ENCODE measurements at places on chromosomes 2 and 18.

GRCh38 chr2:157194097-157194688, 63.3 kb upstream of the GALNT5 start:
- no peak for DNase-seq

- no peak for DNase-seq
Measured at GRCh38 chr2:66781804-66782203, 346.9 kb downstream of the MEIS1 start.

DNA sequence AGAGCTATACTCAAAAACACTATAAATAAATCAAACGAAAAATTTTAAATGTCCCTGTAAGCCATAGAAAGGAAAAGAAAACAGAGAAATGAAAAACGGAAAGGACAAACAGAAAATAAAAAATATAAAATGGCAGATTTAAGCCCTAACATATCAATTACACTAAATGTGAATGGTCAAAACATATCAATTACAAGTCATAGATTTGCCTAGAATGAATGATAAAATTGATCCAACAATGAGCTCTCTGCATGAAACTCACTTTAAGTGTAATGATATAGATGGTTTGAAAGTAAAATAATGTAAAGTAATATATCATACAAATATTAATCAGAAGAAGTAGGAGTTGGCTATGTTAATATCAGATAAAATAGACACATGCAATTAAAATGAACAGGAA, 54.2 kb upstream of the TCF4 start:
- no peak for DNase-seq

DNA sequence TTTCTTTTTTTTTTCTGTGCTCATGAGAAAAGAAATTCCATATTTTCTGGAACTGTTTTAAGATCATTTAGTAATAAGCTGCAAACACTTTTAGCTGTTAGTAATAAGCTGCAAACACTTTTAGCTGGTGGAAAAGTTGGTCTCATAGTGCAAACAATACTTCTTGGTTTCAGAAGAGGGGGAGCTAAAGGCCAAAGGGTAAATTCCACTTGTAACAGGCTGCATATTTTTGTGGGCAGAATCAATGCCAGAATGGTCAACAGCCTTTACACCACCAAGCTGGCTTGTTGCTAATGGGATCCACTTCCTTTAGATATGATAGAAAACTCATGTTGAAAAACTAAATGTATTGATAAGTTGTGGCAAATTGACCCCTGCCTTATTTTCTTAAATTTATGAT, 356.8 kb downstream of the NR4A2 start:
- no peak for DNase-seq

DNA sequence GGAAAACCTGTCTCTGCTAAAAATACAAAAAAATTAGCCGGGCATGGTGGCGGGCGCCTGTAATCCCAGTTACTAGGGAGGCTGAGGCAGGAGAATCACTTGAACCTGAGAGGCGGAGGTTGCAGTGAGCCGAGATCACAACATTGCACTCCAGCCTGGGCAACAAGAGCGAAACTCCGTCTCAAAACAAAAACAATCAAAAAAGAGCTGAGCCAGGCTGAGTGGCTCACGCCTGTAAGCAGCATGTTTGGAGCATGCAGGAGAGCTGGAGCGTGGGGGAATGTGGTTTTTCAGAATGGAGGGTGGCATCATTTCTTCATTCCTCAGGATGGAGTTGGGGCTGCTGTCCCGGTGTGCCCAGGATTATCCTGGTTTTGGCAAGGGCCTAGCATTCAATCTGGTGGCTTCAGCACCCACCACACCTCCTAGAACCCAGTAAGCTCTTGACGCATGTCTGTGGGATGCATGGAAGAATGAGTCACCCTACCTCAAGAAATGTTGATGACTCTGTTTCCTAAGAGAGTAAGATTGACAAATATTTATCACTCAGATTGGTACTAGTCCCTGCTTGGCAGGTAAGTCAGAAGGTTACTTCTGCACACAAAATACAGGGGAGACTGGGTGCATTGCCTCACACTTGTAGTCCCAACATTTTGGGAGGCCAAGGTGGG, 90.2 kb upstream of the ODC1 start:
- no peak for DNase-seq

- DNase-seq = no peak
Measured at GRCh38 chr2:16203069-16203468, 262.7 kb downstream of the MYCN start.

GRCh38 chr2:172083628-172084394, 1.5 kb upstream of the DLX1 start:
- DNase-seq = no peak

GRCh38 chr2:36615222-36615621, 17.3 kb upstream of the FEZ2 start:
- no peak for DNase-seq

- DNase-seq = no peak
Measured at GRCh38 chr2:40240070-40240469, 211.8 kb downstream of the SLC8A1 start.

DNA sequence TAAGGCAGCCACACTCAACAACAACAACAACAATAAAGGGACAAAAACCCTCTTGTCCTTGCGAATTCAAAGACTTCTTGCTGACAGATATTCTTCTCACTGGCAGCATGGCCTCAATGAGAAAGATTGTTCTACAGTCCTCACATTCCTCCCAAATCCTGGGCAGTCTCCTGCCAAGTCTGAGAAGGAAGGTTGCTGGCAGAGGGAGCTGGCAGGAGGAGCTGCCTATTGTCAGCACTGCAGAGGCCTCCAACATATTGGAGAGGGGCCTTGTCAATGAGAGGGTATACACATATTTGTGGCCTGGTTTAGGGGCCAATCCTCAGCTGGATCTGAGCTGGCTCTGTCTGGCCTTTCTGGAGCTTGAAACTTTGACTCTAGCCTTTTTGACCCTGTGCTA, 63.5 kb downstream of the LAMA3 start:
- DNase-seq = no peak

- DNase-seq = no peak
Measured at GRCh38 chr2:126894082-126894481, 4.6 kb upstream of the TEX51 start.

GRCh38 chr2:127574656-127575055, 39.2 kb downstream of the MYO7B start:
- no peak for DNase-seq

- no peak for DNase-seq
Measured at GRCh38 chr2:196546151-196546919, 93.2 kb upstream of the CCDC150 start.

DNA sequence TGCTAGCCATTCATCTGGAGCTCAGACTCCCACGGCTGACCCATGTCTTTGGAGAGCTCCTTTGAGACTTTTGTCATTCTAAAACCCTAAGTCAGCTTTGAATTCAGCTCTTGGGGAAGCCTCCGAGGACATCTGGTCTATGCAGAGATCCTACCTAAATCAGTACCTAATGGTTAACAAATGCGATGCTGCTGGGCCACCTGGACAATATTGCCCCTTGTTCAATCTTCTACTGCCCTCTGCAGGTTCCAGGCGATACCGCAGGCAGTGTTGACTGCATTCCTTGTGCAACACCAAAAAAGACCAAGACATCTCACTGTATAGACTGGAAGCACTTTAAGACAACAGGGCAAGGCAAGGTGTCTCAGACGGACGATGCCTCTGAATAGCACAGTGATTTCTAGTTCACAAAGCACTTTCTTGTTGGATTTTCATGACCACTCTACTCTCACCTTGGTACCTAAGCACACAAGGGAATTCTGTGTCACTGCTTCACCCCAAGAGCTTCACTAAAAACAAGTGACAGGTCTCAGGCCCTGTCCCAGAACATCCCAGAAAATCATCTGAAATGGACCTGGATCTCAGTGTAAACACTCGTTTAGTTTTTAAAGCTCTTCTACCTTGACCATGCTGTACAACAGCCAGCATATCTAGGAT, 80.9 kb downstream of the XDH start:
- DNase-seq = peak; percentile 61

DNA sequence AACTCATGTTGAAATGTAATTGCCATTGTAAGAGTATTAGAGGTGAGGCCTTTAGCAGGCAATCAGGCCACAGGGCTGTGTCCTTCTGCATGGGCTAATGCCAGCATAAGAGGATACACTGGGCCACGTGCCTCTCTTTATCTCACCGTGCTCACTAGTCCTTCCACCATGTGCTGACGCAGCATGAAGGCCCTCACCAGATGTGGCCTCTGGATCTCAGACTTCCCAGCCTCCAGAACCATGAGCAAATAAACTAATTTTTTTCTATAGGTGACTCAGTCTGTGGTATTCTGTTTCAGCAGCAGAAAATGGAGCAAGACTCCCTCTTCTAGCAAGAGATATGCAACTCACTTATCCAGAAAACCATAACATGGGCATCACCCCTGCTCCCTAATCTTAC, 149.7 kb upstream of the ZNF236 start:
- DNase-seq = no peak

GRCh38 chr2:229899604-229900003, 22.2 kb downstream of the TRIP12 start:
- DNase-seq = no peak

DNA sequence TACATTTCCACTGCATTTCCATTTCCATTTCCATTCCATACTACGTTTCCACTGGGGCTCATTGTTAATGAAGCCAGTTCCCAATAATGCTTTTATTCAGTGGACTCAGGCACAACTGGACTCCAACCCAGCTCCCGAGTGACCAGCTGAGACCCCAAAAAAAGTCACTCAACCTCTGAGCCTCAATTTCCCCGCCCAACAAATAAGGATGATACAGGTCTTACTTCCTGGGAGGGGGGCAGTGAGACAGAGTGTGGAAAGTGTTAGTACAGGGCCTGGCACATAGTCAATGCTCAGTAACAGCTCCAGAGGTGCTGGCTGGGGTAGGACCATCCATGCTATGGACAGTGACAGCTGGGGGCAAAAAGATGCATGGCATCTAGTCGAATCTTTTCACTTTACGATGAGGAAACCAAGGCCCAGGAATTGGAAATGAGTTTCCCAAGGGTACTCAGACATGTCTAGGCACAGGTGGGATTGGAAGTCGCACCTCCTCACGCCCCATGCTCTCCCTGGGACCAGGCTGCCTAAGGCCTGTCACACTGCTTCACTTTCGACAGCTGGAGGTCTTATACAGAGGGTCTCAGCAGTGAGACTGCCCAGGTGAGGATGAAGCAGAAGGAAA, 226.5 kb downstream of the ANAPC1 start:
- no peak for DNase-seq

- DNase-seq = no peak
Measured at GRCh38 chr2:30777661-30778505, 29.4 kb downstream of the CAPN13 start.

GRCh38 chr2:22600999-22601398, 784.0 kb upstream of the KLHL29 start:
- DNase-seq = no peak

GRCh38 chr2:173279527-173279868, 75.2 kb upstream of the CDCA7 start:
- no peak for DNase-seq

- no peak for DNase-seq
Measured at GRCh38 chr2:230636684-230637271, 75.9 kb upstream of the CAB39 start.
